Fibroblast of skin of scalp (primary cell): ENCODE measurements at places on chromosomes 7 and 10.

GRCh38 chr10:100907773-100908363 is 4.9 kb upstream of the SLF2 start:
- no peak for DNase-seq

GRCh38 chr7:105980645-105981396 is 17.8 kb downstream of the CDHR3 start:
- no peak for DNase-seq

GRCh38 chr10:108544500-108545120 is 1378.7 kb downstream of the XPNPEP1 start:
- peak; percentile 49 for DNase-seq

DNA sequence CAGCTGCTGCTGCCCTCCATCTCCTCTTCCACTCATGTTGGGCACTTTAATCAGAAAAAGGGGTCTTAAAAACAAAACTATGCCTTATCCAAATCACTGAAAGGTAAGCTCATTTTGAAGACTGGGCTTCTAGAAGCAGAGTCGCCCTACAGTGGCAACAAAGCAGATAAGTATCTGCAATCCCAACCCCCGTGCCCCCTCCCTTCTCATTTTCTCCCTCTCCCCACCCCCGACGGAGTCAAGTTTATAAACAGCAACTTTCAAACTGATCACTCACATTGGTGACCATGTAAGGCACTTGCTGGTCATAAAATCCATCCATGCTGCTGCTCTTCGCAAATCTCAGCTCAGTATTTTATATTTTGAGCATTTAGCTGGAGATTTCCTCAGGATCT is 738 bp downstream of the ETV1 start:
- DNase-seq, result no peak

- DNase-seq, result no peak
These were observed 28.4 kb downstream of the CDK6 start for GRCh38 chr7:92808006-92808405.

GRCh38 chr10:117175215-117175900 is 21.9 kb upstream of the KCNK18 start:
- no peak for DNase-seq

DNA sequence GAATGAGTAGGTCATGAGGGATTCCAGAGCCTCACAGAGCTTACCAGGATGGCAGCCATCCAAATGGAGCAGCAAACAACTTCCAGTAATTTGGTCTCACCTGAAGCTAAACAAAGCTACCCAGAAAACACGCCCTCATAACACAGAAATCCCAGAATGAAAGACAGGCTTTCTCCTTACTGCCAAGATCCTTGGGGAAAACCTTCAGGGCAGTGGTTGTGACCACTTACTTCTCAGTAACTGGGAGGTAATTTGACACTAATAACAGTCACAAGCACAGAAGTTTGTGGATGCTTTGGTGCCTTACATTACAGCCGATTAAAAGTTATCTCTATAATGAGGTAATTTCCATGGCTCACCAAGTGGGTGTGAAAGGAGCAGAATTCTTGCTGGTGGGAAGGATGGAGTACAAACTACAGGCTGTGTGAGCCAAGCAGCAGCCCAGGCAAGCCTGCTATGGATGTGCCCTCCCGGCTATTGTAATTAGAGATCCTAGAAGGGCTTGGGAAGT is 10.4 kb downstream of the WDR91 start:
- DNase-seq, result no peak

GRCh38 chr7:32516551-32517100 is 21.3 kb downstream of the AVL9 start:
- peak; percentile 48 for DNase-seq

GRCh38 chr10:42933448-42934340 is 143.2 kb upstream of the RET start:
- DNase-seq, result no peak

- DNase-seq, result peak; percentile 48
These were observed 156.6 kb upstream of the LYZL2 start for GRCh38 chr10:30786131-30786530.

DNA sequence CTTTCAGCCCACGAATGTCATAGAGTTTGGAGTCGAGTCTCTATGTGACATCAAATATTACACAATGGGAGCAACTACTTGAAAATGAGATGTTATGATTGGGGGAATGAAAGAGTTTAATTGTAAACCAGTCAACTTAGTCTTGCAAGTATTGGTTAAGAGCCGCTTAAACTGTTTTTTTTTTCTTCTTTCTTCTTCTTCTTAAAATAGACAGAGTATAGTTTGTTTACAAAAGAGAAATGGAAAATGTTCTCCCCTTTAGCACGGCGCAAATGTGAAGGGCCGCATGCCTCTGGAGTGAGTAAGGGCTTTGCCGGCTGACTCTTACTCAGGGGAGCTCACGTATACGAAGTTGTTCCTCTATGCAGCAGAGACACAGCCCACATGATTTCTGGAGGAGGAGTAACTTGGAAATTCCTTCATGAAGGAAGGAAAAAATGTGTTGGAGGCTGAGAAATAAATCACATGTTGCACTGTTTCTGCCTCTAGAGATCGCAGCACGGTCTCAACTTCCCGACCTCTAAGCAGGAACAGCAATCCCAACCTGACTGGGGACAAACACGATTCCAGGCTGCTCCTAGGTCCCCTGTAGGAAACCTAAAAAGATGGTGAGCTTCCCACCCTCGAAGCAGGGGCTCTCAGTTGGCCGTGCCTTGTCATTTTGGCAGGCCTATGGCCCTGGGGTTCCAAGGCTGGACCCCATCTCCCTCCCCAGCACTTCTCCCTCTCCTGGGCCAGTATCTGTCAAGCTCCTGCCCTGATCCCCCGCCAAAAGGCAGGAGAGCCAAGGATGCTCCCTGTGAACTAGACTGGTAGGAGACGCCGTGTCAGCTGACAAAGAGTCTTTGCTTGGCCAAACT is 44.8 kb downstream of the MYOF start:
- DNase-seq, result peak; percentile 99

DNA sequence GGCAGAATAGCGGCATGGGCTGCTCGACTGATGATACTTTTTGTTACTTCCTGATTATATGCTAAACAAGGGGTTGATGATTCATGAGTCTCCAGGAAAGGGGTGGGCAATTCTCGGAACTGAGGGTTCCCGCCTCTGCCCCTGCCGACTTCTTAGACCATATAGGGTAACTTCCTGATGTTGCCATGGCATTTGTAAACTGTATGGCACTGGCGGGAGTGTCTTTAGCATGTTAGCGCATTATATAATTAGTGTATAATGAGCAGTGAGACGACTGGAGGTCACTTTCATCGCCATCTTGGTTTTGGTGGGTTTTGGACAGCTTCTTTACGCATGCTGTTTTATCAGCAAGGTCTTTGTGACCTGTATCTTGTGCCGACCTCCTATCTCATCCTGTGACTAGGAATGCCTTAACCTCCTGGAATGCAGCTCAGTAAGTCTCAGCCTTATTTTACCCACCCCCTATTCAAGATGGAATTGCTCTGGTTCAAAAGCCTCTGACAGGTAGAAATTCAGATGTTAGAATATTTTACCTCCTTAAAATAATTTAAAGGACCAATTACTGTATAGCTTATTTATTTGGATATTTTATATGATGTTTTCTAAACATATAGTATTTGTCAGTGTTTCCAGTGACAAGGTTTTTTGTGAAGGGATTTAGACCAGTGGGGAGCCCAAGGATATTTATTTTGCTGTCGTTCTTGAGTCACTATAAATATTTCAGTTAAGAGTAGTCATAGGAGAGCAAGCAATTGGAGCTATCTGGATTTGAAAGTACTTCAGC is 90.1 kb upstream of the PIK3CG start:
- no peak for DNase-seq

DNA sequence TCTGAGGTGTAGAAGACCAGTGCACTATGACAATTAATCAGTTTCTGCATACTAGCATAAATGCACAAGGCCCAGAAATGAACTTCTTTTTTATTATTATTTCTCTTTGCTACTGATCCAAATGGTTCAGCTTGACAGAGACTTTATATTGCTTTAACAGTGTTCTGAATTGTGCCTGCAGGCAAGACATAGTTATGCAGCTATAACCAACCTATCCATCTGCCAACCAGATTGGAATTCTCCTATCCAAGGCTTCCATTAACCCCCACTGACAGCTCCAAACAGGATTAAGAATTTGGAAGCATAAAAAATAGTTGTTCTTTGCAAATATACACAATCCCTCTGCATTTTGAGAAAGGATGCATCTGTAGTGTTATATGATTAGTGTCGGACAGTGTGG is 98.2 kb downstream of the BTRC start:
- DNase-seq, result no peak

- DNase-seq, result no peak
These were observed 123.8 kb downstream of the ADARB2 start for GRCh38 chr10:1613511-1613910.

DNA sequence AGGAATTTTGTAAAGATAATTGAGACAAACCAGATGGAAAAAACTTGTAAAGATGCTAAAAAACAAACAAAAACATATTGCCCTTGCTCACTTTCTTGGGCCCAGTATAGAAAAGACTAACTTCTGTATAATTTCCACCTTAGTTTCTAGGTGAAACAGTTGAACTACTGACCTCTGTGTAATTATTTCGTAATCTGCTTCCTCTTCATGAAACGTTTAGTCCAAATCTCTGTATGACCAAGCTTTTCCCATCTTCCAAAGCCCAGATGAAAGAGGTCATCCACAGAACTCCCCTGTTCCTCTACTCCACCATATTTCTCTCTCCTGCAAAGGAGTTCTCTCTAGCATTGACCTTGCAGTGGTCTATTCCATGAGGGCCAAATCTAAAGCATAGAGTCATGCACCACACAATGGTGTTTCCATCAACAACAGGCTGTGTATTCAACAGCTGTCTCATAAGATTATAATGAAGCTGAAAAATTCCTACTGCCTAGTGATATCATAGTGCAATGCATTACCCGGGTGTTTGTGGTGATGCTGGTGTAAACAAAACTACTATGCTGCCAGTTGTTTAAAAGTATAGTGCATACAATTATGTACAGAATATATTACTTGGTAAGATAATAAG is 647.6 kb downstream of the TNS3 start:
- peak; percentile 22 for DNase-seq

- DNase-seq, result peak; percentile 60
These were observed 2.8 kb downstream of the TET1 start for GRCh38 chr10:68562661-68563570.

DNA sequence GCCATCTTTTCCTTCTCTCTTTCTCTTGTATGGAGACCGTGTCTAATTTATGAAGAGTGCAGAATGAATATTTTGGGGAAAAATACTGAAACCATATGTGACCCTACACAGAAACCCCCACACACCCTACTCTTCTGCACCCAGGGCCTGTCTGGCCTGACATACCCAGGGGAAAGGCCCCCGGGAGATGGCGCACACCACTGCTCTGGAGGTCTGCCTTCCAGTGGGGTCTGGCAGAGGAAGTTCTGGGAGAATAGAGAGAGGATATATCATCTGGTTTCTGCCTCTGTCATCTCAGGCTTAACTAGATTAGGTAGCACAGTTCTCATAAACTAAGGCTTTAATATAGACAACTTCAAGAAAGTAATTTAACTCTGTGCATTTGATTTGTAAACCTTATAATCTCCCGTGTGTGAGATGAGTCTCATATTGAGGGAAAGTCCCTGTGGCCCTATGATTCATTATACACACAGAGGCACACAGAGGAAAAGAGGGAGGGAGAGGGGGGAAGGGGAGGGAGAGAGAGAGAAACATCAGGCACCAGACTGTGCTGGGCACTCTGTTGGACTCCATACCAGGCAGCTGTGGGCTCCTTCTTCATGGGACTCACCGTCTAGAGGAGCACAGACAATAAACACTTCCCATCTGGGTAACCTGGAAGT is 123.3 kb downstream of the AOAH start:
- peak; percentile 56 for DNase-seq

DNA sequence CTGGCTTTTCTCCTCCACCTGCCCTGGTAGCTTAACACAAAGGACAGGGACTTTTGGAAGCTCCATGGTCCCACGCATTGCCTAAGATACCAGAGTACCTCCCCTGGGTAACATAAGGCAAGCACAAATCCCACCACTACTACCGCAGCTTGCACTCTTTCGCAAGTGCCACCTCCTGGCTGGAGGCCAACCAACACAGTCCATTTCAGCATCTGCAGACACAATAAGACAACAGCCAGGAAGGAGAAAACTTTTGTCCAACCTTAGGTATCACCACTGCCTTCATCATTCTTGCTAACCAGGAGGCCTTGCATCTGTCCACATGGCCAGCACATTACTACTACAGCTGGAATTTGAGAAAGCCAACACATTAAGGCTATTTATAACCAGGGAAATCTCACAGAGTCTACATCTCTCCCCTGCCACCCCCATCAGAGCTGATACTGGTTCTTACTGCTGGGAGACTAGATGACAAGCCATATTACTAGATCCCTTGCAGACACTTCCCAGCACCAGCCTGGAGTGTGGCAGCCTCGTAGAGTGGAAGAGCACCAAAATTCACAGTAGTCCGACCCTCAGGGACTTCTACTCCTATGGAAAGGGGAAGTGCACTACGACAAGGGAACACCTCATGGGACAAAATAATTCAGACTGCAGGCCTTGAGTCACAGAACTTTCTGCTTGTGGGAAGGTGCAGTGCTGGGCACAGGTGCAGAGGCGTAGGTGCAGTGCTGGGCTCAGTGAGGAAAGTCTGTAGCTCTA is 39.8 kb upstream of the CDK13 start:
- DNase-seq, result peak; percentile 35

GRCh38 chr10:14953424-14954000 is 384 bp downstream of the DCLRE1C start:
- DNase-seq, result peak; percentile 41

DNA sequence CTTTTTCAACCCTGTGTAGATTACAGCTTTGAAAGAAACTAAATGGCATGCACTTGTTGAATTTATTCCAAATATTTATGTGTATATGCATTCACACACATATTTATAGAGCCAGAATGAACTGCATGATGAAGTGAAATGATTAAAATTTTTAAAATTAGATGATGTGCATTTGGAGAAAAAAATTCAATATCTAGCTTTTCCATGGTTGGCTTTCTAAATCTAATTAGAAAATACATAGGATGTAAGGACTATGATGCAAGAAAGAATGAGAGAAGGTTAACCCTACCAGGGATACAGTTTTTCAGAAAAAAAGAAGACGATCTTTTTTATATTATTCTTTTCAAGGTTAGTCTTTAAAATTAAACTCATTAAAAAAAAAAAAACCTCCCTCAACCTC is 204.5 kb downstream of the TRIL start:
- DNase-seq, result no peak

- peak; percentile 53 for DNase-seq
These were observed 99.8 kb upstream of the AGBL3 start for GRCh38 chr7:134886353-134887057.
